RKO (cell line): ENCODE measurements at places on chromosomes 11 and 22.

- DNase-seq: no peak
Observed at GRCh38 chr11:132519241-132519815, 1013.0 kb downstream of the OPCML start.

- DNase-seq: no peak
Observed at GRCh38 chr11:4040461-4040860, 54.1 kb upstream of the RRM1 start.

- no peak for DNase-seq
Observed at GRCh38 chr22:33841281-33842005, 78.8 kb downstream of the LARGE1 start.

- DNase-seq: no peak
Observed at GRCh38 chr11:108916935-108917334, 252.1 kb downstream of the DDX10 start.
